ENCODE measurements at places on chromosomes 7 and 10. TPM values are rescaled to one million over a fixed set of nuclear protein-coding genes. Genes with fewer than 3 reads are reported as not detected.

DNA sequence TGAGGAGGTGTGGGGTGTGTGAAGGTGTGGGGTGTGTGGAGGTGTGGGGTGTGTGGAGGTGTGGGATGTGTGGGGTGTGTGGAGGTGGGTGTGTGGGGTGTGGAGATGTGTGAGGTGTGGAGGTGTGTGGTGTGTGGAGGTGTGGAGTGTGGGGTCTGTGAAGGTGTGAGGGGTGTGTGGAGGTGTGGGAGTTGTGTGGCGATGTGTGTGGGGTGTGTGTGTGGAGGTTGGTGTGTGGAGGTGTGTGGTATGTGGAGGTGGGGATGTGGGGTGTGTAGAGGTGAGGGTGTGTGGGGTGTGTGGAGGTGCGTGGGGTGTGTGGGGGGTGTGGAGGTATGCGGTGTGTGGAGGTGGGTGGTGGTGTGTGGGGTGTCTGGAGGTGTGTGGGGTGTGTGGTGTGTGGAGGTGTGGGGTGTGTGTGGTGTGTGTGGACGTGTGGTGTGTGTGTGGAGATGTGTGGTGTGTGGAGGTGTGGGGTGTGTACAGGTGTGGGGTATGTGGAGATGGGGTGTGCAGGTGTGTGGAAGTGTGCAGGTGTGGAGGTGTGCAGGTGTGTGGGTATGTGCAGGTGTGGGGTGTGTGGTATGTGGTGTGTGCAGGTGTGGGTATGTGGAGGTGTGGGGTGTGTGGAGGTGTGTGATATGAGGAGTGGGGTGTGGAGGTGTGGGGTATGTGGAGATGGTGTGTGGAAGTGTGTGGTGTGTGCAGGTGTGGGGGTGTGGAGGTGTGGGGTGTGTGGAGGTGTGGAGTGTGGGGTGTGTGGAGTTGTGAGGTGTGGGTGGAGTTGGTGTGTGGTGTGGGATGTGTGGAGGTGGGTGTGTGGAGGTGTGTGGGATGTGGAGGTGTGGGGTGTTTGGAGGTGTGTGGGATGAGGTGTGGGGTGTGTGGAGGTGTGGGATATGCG is 34.5 kb downstream of the SPDYE17 start:
- H3K4me3 ChIP-seq = no peak overlapping the region
- no peak for DNase-seq
- peaks cover 15% of the 10 kb centered on the region for H3K36me3 ChIP-seq
- no peak overlapping the region for H3K27ac ChIP-seq
- no peaks in the 10 kb centered on the region for H3K4me1 ChIP-seq
- no peaks in the 10 kb centered on the region for H3K27me3 ChIP-seq

- DNase-seq = no peak
- no peaks in the 10 kb centered on the region for H3K27me3 ChIP-seq
- no peak overlapping the region for H3K27ac ChIP-seq
- H3K36me3 ChIP-seq = no peaks in the 10 kb centered on the region
- no peak overlapping the region for H3K4me3 ChIP-seq
These were observed 140.8 kb downstream of the DGKB start for GRCh38 chr7:14761510-14762296.

GRCh38 chr7:118169146-118169545 is 14.8 kb upstream of the LSM8 start:
- H3K4me1 ChIP-seq = no peaks in the 10 kb centered on the region
- no peak overlapping the region for H3K27ac ChIP-seq
- no peak overlapping the region for H3K4me3 ChIP-seq
- no peak for DNase-seq
- H3K27me3 ChIP-seq = no peaks in the 10 kb centered on the region

DNA sequence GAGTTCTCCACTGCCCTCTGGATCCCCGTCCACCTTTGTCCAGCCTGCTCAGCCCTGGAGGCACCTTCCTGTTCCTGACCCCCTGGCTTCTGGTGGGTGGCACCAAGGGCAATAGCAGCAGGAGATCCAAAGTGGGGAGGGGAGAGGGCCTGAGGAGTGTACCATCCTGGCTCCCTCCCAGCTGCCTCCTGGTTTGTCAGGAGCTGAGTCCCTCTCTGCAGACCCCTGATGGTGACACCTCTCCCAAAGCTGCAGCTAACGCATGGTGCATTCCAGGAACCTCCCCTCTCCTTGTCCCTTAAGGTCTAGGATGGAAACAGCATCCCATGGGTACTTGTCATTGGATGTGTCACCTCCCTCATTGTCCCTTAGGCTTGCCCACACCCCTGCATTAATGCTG is 39.6 kb downstream of the VSTM4 start:
- peaks cover 7% of the 10 kb centered on the region for H3K36me3 ChIP-seq
- peaks cover 29% of the 10 kb centered on the region for H3K4me1 ChIP-seq
- no peak overlapping the region for H3K4me3 ChIP-seq
- no peak overlapping the region for H3K27ac ChIP-seq

DNA sequence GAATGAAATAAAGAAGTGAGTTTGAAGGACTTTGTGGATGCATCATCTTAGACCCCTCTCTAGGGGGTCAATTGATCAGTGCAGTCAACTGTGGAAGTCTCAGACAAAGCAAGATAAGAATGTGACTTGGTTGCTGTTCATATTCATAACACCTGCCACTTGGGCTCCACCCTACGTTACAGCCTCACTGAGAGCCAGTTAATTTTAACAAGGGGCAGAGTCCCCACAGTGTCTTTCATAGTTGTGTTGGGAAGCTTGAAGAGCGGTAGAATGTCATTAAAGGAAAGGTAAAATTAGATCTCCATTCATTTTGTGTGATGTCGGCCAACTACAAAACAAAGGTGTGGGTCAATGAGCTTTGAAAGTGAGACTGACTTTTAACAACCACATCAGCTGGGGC is 442.1 kb upstream of the C7orf33 start:
- no peaks in the 10 kb centered on the region for H3K4me1 ChIP-seq
- H3K36me3 ChIP-seq = no peaks in the 10 kb centered on the region
- no peak overlapping the region for H3K27ac ChIP-seq
- H3K4me3 ChIP-seq = no peak overlapping the region
- no peak for DNase-seq

- no peaks in the 10 kb centered on the region for H3K27me3 ChIP-seq
- no peak for DNase-seq
- no peaks in the 10 kb centered on the region for H3K36me3 ChIP-seq
These were observed 573.4 kb upstream of the IGFBP3 start for GRCh38 chr7:46494441-46494840.

- no peak overlapping the region for H3K27ac ChIP-seq
- no peak for DNase-seq
- no peak overlapping the region for H3K4me3 ChIP-seq
- H3K4me1 ChIP-seq = peaks cover 23% of the 10 kb centered on the region
- H3K27me3 ChIP-seq = no peaks in the 10 kb centered on the region
- no peaks in the 10 kb centered on the region for H3K36me3 ChIP-seq
These were observed 5.6 kb upstream of the WASL start for GRCh38 chr7:123754271-123754871.

GRCh38 chr7:158281441-158281840 is 306.2 kb downstream of the PTPRN2 start:
- peaks cover 3% of the 10 kb centered on the region for H3K27me3 ChIP-seq
- DNase-seq = peak; percentile 31
- no peak overlapping the region for H3K4me3 ChIP-seq
- H3K4me1 ChIP-seq = no peaks in the 10 kb centered on the region
- no peak overlapping the region for H3K27ac ChIP-seq
- H3K36me3 ChIP-seq = no peaks in the 10 kb centered on the region

DNA sequence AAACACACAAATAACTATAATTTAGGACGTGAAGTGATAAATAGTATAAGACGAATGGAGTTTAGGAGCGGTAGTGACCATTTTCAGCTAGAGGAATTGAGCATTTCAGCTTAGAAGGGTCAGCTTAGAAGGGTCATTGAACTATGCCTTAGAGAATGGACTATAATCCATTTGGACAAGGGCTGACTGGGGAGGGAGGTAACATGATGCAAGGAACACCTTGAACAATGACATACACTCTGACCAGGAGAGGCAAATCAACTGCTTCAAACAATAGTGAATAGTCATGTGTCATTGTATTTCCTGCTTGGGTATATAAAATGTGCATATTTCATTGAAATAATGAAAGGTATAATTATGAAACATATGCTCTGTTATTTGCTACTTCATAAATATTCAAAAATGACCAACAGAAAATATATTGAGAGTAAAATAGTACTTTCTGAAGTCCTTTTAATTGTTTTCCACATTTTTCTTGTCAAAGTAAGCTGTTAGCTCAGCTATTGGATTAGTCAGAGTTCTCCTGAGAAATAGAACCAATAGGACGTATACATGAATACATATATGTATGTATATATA is 40.5 kb upstream of the WASL start:
- H3K4me3 ChIP-seq = no peak overlapping the region
- no peak for DNase-seq
- H3K4me1 ChIP-seq = no peaks in the 10 kb centered on the region
- H3K27ac ChIP-seq = no peak overlapping the region

GRCh38 chr10:47044741-47045140 is 133.5 kb downstream of the PTPN20 start:
- H3K4me3 ChIP-seq = no peak overlapping the region
- no peak for DNase-seq
- no peaks in the 10 kb centered on the region for H3K27me3 ChIP-seq

DNA sequence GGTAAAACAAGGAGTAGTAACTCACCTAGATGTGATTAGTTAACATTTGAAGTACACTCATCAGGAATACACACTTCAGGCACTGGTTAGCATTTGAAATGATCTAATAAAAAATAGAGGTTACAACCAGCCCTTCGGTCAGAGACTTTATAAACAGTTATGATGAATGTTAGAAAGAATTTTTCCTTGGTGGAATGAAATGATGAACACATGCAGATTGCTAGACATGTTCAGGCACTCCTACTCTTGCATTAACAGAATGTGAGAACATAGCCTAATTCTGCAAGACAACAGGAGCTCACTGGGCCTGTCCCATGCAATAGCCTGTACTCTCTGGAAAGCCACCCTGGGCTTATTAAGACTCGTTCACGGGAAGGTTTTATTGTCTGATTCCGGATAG is 47.3 kb upstream of the TECTB start:
- peaks cover 7% of the 10 kb centered on the region for H3K4me1 ChIP-seq
- no peaks in the 10 kb centered on the region for H3K36me3 ChIP-seq
- no peak overlapping the region for H3K27ac ChIP-seq

- no peak overlapping the region for H3K27ac ChIP-seq
- H3K27me3 ChIP-seq = no peaks in the 10 kb centered on the region
- H3K4me3 ChIP-seq = no peak overlapping the region
- no peak for DNase-seq
- no peaks in the 10 kb centered on the region for H3K36me3 ChIP-seq
These were observed 578.2 kb downstream of the ANKRD7 start for GRCh38 chr7:118802726-118803125.

DNA sequence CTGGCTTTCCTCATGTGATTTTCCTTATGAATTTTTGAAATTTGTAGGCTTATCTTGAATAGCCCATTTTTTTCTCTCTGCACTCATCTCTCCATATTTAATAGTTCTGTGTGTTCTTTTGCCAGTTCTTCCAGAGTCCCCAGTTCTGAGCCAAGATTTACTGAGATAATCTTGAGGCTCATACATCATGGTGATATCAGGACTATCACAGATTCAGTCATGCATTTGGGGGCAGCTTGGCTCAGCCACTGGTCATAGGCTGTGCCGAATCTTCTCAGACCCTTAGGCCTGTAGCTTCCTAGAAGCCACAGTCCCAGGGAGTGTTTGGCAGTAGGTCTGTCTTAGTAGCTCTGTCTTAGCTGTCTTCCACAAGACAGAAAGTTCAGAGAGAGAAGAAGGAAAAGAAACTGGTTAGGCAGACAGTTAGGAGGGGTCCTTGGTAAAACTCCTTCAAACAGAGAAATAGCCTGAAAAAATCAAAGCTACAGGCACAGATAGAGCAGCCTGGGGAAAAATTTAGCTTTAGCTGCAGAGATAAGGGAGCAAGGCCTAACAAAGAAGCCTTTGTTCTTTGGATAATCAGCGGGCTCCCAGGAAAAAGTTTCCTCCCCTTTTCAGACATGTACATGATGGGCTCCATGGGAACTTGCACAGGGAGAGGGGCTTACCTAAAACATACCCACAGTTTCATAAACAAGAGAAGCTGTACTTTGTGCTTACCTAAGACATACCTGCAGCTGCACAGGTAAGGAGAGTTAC is 29.1 kb downstream of the FAS start:
- no peak overlapping the region for H3K4me3 ChIP-seq
- H3K36me3 ChIP-seq = peaks cover 23% of the 10 kb centered on the region
- no peaks in the 10 kb centered on the region for H3K4me1 ChIP-seq
- no peak overlapping the region for H3K27ac ChIP-seq
- DNase-seq = no peak

GRCh38 chr10:73979809-73980433 is 18.0 kb upstream of the VCL start:
- no peak overlapping the region for H3K4me3 ChIP-seq
- H3K36me3 ChIP-seq = no peaks in the 10 kb centered on the region
- H3K27me3 ChIP-seq = no peaks in the 10 kb centered on the region
- DNase-seq = no peak
- H3K4me1 ChIP-seq = peaks cover 9% of the 10 kb centered on the region
- H3K27ac ChIP-seq = no peak overlapping the region

GRCh38 chr10:113449006-113449695 is 103.7 kb upstream of the HABP2 start:
- H3K4me1 ChIP-seq = peaks cover under 1% of the 10 kb centered on the region
- H3K27me3 ChIP-seq = peaks cover 4% of the 10 kb centered on the region
- H3K4me3 ChIP-seq = no peak overlapping the region

DNA sequence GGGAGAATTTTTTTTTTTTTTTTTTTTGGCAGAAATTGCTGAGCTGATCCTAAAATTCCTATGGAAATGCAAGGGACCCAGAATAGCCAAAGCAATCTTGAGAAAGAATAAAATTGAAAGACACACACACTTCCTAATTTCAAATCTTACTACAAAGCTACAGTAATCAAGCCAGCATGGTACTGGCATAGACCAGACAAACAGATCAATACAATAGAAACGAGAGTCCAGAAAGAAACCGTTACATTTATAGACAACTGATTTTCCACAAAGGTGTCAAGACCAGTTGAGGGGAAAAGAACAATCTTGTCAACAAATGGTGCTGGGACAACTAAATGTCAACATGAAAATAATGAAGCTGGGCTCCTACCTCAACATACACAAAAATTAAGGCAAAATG is 34.5 kb downstream of the LARP4B start:
- no peaks in the 10 kb centered on the region for H3K36me3 ChIP-seq
- DNase-seq = no peak
- H3K4me3 ChIP-seq = no peak overlapping the region
- H3K27me3 ChIP-seq = no peaks in the 10 kb centered on the region
- H3K4me1 ChIP-seq = no peaks in the 10 kb centered on the region

Gene DENND11
- total RNA-seq = 19.8 TPM

Gene SFTPA1
- not detected for total RNA-seq

Gene SPDYE11
- not detected for total RNA-seq

Gene FAM241B
- 0.49 TPM for total RNA-seq

Data from suprapubic skin (tissue), 4 donors.